IMR-90 (cell line): ENCODE measurements at places on chromosomes 16 and 17. TPM values are rescaled to one million over a fixed set of nuclear protein-coding genes. Genes with fewer than 3 reads are reported as not detected.

The WFDC1 gene
- total RNA-seq: 4.7 and 5.0 TPM in 2 replicates

The PLA2G15 gene
- total RNA-seq: 18.1 and 19.5 TPM in 2 replicates

The EVPLL gene
- total RNA-seq: not detected in 2 replicates

The SLC47A2 gene
- not detected in 2 replicates for total RNA-seq

DNA sequence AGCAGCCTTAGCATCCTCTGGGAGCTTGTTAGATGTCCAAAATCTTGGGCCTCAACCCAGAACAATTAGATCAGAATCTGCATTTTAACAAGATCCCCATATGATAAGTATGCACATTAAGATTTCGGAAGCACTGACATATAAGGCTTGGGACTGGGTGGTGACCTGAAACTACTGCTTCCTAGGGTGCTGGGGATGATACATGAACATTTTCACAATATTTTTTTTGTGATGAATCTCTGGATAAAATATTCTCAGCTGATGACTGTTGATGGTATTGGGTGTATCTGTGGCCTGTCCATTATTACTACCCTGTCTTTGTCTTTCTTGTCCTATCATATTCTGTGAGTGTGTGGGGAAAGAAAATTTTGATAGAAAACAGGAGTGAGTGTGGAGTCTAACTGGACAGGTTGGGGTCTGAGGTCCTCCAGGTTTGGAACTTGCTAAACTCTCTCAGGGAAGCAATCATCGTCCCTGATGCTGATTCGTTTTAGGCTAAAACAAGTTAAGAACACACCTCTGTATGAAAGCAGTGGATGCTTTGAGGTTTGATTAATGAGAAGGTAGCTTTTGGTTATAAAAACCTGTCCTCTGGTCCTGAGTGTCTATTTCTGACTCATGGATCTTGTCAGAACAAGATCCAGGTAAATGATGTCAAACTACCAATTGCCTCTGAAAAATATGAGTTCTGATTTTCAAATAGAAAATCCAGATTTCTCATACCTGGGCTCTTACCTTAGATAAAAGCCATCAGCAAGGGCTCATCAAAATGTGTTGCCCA, 23.2 kb downstream of the KRT23 start:
- no peak for DNase-seq

DNA sequence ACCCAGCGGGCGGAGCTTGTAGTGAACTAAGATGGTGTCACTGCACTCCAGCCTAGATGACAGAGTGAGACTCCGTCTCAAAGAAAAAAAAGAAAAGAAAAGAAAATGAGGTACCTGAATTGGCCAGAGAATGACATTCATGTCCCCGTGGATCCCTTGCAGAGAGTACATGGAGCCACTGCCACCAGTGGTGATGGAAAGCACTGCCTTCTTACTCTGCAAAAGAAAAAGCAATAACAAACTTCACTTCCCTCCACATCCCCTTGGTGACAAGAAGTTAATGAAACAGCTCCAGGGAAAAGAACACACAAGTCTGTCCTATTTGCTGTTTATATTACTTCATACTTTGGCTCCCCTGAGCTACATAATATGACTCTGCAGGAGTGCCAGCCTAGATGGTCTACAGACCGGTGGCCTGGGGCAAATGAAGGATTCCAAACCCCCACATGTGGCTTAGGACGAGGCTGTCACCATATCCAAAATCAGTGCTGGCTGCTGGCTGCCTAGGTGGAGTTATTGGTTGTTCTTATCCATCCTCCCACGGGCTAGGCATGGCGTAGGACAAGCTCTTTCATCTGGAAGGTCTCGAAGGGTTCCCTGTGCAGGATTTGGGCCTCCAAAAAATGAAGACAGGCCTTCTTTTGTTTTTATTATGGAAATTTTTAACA, 13.3 kb downstream of the NQO1 start:
- no peak for DNase-seq

GRCh38 chr17:41071606-41072360, 6.1 kb upstream of the KRTAP2-4 start:
- DNase-seq: no peak

DNA sequence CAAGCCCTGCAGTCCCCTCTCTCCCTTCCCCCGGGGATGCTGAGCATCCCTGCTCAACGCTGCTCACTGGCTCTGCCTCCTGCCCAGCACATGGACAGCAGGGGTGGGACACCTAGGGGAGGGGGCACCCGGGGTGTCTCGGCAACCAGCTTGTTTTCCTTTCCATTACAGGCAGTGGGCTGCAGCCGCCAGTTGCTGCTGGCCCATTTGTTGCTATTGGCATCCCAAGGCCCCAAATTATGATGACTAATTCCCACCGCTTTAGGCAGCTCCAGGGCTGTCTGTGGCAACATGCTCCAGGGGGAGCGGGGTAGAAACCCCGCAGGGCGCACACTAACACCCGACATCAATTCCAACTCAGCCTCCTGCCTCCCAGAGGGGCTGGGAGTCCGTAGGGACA, 4.9 kb downstream of the SDK2 start:
- DNase-seq: no peak

GRCh38 chr17:39915559-39915958, 2.9 kb downstream of the GSDMB start:
- no peak for DNase-seq

DNA sequence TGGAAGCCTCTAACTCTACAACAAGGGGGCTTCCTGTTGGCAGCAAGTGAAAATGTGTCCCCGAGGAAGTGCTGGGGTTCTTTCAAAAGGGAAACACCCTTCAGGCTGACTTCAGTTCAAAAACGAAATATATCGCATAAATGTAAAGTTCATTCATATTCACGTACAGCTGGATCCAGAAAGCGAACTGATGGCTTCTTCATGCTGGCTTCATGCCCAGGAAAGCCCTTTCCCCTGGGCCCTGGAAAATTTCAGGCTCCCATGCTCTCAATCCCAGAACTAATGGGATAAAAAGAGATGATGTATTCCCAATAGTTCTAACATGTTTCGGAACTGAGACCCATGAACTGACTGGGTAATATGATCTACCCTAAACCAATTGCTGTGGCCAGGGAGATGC, 104.7 kb upstream of the CDH13 start:
- DNase-seq: no peak
